ENCODE measurements at places on chromosomes 5 and 9.

DNA sequence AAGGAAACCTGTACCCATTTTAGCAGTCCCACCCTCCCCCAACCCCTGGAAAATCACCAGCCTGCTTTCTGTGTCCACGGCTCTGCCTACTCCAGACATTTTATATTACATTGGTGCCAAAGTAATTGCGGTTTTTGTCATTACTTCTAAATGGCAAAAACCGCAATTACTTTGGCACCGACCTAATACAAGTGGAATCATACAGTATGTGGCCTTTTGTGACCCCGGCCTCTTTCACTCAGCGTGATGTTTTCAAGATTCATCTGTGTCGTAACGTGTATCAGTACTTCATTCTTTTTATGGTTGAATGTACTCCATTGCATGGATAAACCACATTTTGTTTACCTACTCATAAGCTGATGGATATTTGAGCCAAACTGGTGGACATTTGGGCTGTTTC is 9.7 kb upstream of the ORM1 start:
- DNase-seq, result no peak

- DNase-seq, result no peak
These were observed 771 bp upstream of the TMEM171 start for GRCh38 chr5:73119451-73120157.

- no peak for DNase-seq
These were observed 62.6 kb upstream of the DMAC1 start for GRCh38 chr9:7862170-7862569.

GRCh38 chr5:14228219-14228618 is 85.1 kb downstream of the TRIO start:
- no peak for DNase-seq

DNA sequence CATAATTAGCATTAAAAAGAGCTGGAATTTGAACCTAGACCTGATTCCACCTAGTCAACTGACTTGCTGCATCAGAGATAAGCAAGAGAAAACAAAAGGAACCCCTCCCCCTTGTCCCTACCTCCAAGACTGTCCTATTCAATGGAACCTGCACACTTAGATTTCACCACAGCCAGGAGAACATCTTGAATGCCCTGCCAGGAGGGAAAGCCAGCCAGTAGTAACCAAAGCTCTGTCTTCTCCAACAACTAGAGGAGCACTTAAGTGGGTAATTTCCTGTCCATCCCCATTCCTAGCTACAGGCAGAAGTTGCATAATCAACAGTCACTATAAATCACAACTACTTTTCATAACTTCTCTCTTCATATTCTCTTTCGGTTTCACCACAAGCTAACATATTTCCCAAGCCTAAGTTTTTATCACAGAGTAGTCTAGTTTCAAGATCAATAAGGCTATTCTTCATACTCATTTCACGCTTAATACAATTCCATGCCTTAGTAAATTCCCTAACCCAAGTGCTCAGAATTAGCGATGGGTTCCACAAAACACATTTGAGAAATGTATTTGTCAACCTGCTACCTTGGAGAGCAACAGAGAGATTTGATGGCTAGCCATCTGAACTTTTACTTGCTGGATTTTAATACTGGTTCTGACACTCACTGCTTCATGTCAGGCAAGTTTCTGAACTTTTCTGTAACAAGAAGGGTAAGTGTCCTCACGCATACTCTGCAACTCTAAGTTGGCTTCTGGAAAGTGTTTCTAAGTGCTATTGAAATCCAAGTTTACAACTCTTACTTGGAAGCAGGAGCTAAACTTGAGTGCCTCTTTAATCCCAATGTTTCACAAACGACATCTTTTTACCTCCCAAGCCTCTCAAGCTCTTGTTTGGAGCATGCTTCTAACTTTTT is 2.0 kb downstream of the DENND1A start:
- DNase-seq, result no peak

DNA sequence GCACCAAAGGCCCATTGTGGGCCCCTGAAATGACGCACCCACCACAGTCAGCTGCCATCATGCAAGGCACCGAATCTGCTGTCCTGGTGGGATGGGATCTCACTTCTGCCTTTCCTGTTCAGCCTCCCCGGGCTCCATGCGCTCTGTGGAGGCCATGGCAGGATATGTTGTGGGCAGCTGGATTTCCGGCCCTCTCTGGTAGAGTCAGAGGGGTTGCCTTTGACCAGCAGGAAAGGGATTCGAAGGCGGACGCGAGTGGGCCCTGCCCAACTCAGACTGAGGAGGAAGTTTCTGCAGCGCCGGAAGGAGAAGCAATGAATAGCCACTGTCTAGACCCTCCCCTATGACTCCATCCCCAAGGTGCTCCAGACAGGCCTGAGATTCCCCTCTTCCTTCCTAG is 35.5 kb downstream of the GADD45G start:
- no peak for DNase-seq

DNA sequence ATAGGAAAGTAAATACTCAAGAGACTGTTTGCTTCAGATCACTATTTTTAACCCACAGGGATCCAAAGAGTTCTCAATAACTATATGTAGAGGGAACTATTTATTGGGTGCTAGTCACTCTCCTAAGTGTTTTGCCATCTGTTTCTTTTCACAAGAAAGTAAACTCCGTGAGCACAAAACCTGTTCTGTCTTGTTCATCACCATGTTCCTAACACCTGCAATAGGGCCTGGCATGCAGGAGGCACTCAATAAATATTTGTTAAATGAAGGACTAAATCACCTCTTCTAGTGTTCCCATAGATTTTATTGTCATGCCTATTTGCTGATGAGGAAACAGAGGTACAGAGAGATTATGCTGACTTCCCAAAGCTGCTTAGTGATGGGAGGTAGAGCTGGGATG is 118.2 kb downstream of the VCAN start:
- DNase-seq, result peak; percentile 84

GRCh38 chr9:91716815-91717214 is 233.2 kb downstream of the ROR2 start:
- DNase-seq, result no peak

DNA sequence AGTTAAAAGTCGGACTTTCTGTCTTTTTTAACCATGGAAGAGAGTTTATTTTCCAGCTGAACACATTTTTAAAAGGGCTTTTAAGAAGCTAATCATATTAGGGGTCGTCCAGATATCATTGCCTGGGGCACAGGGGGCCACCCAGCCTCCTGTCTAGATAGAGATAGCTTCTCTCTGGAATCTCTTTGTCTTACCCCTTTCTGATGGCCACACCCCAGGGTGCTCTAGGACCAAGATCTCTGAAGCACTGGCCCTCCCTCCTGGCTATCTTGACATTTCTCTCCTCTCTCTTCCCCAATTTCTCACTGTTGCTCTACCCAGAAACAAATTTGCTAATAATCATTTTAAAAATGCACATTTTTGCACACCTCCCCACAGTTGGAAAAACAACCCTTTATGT is 204.4 kb downstream of the NXNL2 start:
- no peak for DNase-seq

DNA sequence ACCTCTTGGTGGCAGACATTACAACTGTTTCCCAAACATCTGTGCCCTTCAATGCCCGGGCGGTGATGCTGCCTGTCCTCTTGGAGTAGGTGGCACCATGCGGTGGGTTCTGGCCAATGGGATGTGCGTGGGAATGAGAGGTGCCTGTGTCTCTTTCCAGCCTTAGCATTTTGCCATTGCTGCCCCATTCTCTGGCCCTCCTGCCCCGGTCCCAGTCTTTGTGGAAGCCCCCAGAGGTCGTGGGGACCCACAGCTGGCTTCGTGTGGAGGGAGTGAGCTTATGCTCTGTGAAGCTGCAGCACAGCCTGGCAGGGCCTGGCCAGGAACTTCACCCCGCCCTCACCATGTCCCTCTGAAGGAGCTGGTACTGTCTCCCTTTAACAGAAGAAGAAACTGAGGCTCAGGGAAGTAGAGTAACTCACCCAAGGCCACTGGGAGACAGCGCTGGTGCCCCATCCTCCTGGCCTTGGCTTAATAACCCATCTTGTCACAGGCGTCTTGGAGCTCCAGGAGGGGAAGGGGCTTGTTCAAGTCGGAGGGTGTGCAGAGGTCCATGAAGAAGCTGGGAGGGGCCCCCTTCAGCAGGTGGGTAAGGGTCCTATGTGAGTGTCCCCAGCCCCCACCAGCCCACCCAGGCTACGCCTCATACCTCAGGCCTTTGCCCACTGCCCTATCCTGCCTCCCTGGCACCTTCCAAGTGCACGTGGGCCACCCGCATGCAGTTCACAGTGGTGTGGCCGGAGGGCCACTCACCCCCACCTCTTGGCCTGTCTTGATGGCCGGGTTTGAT is 173.6 kb downstream of the GAPVD1 start:
- DNase-seq, result no peak

- peak; percentile 4 for DNase-seq
These were observed 40.4 kb downstream of the BASP1 start for GRCh38 chr5:17257705-17258273.

Measured in NCI-H345 (cell line).